ENCODE measurements at places on chromosomes 11 and 22. TPM values are rescaled to one million over a fixed set of nuclear protein-coding genes. Genes with fewer than 3 reads are reported as not detected.

TENM4 gene
- 3.3 TPM for total RNA-seq

MFRP gene
- not detected for total RNA-seq

CENPM gene
- total RNA-seq = 1.3 TPM

CALCB gene
- not detected for total RNA-seq

C1QTNF5 gene
- 21.0 TPM for total RNA-seq

GSTT2B gene
- total RNA-seq = 102 TPM

OR4A16 gene
- not detected for total RNA-seq

MYRF gene
- 2.6 TPM for total RNA-seq

SAA4 gene
- total RNA-seq = not detected

LARGE1 gene
- total RNA-seq = 38.9 TPM

SUSD2 gene
- total RNA-seq = 29.5 TPM

HBE1 gene
- not detected for total RNA-seq

GRCh38 chr11:32888805-32889204, 3.8 kb upstream of the QSER1 start:
- DNase-seq = no peak

DNA sequence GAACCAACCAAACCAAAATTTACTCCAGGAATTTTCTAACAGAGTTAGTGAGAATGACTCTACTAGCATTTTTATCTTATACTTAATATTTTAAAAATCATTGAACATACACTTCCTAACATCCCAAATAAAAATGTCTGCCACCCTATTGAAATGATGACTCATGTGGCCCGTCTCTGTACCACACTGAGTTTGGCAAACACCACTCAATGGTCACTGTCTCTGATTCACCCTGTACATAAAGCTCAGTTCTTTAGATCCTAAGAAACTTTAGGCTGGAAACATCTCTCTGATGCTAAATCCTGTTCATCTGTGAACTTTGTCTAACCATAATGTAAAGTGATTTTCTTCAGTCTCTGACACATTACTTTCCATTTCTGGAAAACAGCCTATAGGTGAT, 182.0 kb downstream of the CWF19L2 start:
- no peak for DNase-seq

GRCh38 chr22:38412435-38413084, 42.4 kb downstream of the KCNJ4 start:
- no peak for DNase-seq

GRCh38 chr11:66843776-66844495, 695 bp downstream of the RCE1 start:
- no peak for DNase-seq

GRCh38 chr22:45228401-45228754, 12.3 kb downstream of the KIAA0930 start:
- DNase-seq = no peak

- DNase-seq = peak; percentile 53
Observed at GRCh38 chr11:12287009-12287373, 90.4 kb upstream of the PARVA start.

DNA sequence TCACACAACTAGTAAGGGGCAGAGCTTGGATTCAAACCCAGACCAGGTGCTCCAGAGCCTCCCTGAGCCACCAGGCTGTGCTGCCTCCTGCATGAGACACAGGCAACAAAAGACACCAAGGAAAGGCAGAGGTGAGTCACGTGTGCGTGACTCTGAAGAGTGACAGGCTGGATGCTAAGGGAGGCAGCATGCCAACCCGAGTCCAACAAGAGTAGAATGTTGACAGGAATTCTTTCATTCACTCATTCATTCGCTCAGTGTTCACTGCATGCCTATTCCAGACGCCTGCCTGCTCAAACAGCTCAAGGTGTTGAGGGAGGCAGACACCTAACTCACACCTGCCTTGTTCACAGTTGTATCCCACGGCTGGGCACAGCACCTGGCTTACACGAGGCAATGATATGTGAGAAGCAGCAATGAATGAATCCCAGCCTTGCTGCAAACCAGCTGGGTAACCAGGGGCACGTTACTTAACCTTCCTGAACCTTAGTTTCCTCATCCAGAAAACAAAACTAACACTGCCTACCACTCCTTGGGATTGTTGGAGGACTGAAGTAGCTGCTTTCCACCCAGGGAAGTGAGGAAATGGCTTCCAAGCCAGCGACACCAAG, 73.8 kb upstream of the ARFGAP3 start:
- DNase-seq = peak; percentile 61

DNA sequence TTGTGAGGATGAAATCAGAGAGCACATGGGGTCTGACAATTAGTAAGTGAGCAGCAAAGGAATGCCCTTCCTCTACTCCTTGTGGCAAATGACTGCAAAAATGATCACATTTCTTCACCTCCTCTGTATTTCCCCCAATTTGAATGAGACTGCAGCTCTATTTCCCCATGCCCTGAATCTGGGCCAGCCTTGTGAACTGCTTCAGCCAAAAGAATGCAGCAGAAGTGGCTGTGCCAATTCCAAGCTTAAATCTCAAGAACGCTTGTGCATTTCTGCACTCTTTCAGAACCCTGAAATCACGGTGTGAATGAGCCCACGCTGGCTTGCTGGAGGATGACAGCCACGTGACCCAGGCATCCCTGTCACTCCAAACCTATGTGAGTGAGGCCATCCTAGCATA, 9.9 kb downstream of the SLC43A3 start:
- DNase-seq = no peak

DNA sequence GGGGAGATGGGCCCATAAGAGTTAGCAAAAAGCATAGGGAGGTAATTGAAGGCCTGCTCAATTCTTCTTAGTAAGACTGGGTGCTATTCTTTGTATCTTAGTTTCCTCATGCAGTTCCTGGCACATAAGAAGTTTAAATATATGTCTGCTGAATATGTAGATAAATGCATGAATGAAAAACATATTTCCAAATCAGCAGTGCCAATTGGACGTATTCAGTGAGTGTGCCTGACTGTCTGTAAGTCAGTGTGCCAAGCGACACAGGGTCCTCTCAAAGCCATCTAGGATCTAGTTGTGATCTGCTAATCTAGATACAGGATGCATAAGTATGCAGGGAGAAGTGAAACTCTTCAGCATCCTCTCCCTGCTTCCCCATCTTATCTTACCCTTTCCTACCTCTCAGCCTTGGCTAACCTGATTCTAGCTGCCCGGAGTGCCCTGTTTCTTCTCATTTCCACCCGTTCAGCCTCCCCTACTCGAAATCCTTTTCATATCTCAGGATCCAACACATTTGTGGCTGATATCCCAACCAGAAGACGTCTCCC, 91.1 kb upstream of the SORL1-AS1 start:
- no peak for DNase-seq

GRCh38 chr11:112279901-112280267, 19.2 kb upstream of the PLET1 start:
- DNase-seq = peak; percentile 54

DNA sequence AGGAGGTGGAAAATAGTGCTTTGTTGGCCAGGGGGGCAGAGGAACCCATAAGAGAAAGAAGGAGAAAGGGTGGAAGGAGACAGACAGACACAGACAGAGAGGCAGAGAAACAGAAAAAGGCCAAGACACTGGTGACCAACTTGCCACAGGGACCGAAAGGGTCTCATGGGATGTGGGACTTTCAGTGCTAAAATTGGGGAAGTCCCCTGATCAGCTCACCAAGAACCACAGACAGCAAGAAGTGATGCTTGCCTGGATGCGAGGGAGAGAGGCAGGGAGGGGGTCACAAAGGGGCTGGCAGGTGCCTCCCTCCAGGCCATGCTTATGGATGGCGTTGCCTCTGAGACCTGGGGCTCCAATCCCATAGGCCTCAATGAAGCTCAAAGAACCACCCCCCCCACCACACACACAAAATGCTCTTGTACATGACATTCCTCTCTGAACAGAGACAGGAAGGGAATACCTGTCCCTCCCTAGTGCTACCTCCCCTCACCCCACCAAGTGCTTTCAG, 413.4 kb downstream of the MN1 start:
- no peak for DNase-seq

DNA sequence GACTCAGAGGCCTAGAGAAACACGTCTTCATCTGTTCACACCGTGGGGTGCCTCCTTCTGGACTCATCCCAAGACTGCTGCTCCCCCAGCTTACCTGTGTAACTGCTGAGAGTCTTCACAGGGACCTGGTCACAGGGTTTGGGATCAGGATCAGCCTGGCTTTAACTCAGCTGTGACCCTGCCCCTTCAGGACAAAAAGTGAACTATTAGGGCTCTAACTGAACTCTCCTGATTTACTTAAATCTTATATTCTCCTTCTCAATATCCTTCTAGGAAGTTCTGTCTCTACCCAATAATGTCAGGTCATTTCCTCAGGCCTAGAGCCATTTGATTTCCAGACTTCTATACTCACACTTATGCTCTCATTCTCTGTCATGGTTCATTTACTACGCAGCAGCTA, 108.4 kb downstream of the ZNF280B start:
- no peak for DNase-seq

DNA sequence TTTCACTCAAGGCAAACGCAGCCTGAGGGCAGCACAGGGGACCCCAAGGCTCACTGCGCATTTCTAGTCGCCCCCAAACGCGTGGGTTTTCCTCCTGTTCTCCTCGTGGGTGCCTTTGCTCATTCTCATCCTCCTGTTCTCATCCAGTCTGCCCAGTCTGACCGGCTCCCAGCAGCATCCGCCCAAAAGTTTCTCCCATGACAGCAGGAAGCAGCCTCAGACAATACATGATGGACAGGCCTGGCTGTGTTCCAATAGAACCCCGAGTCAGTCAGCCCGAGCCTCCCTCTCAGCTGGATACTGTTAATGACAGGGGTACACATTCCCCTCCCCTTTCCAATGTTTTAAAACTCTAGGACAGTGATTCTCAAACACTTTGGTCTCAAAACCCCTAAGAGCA, 22.5 kb upstream of the KRTAP5-7 start:
- no peak for DNase-seq

GRCh38 chr11:25910086-25910485, 421.8 kb upstream of the ANO3 start:
- DNase-seq = no peak

DNA sequence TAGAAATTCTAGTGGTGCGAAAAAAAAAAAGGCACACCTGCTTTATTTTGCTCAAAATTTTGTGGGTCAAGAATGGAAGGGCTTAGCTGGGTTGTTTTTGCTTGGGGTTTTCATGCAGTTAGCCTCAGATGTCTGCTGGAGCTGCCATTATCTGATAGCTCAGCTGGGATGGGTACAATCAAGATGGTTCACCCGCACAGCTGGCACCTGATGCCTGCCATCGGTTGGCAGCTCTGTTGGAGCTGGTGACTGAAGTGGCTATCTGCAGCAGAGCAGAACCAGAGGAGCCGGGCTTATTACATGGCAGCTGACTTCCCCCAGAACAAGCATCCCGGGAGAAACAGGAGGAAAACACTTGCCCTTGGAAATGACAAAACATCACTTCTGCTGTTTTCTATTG, 12.1 kb upstream of the ELFN2 start:
- no peak for DNase-seq

DNA sequence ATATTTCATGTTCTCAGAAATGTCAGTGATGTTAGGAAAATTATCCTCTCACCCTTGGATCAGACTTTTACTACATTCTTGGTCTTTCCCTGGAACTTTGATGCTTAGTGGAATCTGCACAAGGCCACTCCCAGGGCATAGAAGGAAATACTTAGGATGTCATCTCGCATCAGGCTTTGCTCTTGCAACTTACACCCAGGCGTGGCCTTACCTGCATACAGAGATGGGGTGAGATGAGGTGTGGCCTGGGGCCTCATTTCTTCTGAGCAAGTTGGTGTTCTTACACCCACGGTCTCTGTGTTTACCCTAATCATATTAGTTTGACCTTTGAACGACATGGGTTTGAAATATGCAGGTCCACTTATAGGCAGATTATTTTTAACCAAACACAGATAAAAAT, 19.0 kb upstream of the OR52K2 start:
- DNase-seq = no peak

DNA sequence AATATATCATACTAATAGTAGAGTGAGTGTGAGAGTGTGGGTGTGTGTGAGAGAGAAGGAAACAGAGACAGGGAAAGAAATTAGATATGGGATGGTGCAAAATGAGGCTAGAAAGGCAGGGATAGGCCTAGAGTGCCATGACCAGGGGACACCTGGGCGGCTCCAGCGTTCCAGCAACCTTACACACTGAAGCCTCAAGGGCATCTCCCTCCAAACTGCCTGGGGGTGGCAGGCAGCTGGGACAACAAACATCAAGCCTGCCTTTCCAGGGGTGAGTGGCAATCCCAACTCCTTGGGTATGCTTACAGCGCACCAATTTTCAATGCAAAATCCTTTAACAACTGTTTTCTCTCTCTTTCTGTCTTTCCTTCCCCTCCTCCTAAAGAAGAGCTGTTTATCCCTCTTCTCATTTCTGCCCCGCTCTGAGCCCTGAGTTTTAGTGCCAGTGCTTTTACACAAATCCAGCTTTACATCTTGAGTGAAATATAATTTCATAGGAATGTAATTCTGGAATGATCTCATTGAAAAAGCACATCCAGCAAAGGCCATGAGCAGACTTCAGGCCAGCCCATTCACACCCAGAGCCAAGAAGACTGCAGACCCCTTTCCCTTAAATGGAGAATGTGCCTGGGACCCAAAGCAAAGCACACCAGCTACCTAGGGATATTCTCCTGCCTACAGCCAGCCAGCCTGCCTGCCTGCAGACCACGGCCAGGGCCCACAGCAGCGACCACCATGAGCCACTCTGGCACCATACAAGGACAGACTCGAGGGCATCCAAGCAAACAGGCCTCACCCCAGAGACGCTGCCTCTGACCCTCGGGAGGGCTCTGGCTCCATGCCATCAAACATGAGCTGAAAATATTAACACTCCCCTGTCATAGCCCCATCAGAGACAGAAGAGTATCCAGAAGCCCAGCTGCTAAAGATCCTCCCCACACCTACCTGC, 90.3 kb downstream of the RPL27A start:
- no peak for DNase-seq

- no peak for DNase-seq
Observed at GRCh38 chr11:122751292-122752070, 86.8 kb upstream of the CRTAM start.

DNA sequence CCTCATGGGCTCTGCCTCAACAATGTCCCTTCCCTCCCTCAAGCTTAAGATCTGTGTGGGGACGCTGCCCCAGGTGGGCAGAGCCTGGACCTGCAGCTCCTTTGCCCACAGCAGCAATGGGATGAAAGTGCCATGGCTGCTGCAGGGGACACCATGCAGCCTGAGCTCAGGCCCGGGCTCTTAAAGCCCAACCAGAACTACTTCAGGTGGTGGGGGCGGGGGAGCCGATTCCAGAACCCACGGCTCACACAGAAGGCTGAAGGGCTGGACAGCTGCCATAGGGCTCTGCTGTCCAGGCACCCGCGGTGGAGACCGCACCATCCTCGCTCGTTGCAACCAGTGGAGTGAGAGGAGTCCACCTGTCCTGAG, 12.5 kb downstream of the CHID1 start:
- DNase-seq = no peak

- no peak for DNase-seq
Observed at GRCh38 chr11:71490044-71490730, 36.9 kb upstream of the KRTAP5-7 start.

GRCh38 chr11:24457985-24458384, 38.9 kb upstream of the LUZP2 start:
- DNase-seq = no peak

- DNase-seq = peak; percentile 31
Observed at GRCh38 chr11:124605719-124606118, 5.5 kb upstream of the PANX3 start.

Data from adrenal gland (tissue), 19 donors.